LHCN-M2 (cell line): ENCODE measurements at places on chromosomes 1 and 21. TPM values are rescaled to one million over a fixed set of nuclear protein-coding genes. Genes with fewer than 3 reads are reported as not detected.

SERBP1 gene
- total RNA-seq, result 259 and 320 TPM in 2 replicates

ERRFI1 gene
- total RNA-seq, result 313 and 316 TPM in 2 replicates

ATP1A4 gene
- not detected in 2 replicates for total RNA-seq

BOLA1 gene
- 14.4 and 18.5 TPM in 2 replicates for total RNA-seq

LRRC71 gene
- not detected in 2 replicates for total RNA-seq

CELA3B gene
- not detected in 2 replicates for total RNA-seq
